ENCODE measurements at places on chromosomes 13 and 19.
A peak's percentile ranks its signal among the peaks of the same experiment; 100 is the strongest.

- DNase-seq = no peak
Observed at GRCh38 chr13:51397262-51397941, 55.4 kb downstream of the INTS6 start.

DNA sequence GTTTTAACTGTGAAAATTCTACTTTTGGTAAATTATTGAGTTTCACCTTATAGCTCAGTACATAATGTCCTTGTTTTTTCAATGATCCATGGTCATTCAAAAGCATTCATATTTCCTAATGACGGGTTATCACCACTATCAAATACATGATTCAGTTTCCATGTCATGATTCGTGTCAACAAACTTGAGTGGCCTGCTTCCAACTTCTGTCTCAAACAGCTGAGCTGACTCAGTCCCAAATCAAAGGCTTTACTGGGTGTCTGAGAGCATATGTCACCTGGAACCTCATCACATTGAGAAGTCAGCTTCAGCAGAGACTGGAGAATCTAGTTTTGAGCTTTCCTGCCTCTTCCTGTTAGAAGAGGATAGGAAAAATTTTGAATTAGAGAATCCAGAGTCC lies 40.3 kb upstream of the SGCG start:
- no peak for DNase-seq

- DNase-seq = no peak
Observed at GRCh38 chr13:83508771-83509301, 373.4 kb downstream of the SLITRK1 start.

- no peak for DNase-seq
Observed at GRCh38 chr13:53142306-53142705, 113.7 kb downstream of the OLFM4 start.

GRCh38 chr19:33777753-33778088 lies 18.9 kb upstream of the KCTD15 start:
- DNase-seq = no peak

GRCh38 chr19:34172661-34173192 lies 423 bp downstream of the LSM14A start:
- peak; percentile 51 for DNase-seq

GRCh38 chr19:9531933-9532332 lies 6.5 kb downstream of the ZNF426 start:
- no peak for DNase-seq

GRCh38 chr19:31146546-31147183 lies 202.6 kb downstream of the TSHZ3 start:
- no peak for DNase-seq

DNA sequence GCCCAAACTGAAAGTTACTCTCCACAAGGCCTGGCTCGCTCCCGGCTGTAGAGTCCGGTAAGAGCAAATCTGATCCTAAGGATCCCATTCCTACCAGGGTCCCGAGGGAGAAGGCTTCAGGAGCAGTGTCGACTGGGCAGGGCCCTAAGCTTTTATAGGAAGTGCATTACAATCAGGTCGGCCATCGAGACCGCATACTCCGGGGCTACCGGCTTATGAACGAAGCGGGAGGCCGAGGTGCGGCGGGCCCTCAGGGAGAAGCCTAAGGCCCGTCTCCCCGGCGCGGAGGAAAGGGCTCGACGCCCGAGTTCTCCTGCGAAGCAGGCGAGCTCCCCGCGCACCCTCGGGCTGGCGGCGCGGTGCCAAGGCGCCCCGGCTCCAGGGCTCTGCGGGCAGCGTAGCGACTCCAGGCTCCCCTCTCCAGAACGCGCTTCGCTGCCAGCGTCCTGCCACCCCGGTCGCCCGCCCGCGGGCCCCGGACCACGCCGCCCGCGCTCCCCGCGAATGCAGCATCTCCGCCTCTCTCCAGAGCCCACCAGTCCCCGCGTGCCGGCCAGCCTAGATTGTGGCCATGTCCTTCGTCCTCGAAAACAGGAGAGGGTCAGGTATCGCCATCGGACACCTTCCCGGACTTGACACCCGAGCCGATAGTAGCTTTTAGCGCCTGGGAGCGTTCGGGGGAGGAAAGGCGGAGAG lies 1.4 kb downstream of the EFNB2 start:
- DNase-seq = peak; percentile 52

DNA sequence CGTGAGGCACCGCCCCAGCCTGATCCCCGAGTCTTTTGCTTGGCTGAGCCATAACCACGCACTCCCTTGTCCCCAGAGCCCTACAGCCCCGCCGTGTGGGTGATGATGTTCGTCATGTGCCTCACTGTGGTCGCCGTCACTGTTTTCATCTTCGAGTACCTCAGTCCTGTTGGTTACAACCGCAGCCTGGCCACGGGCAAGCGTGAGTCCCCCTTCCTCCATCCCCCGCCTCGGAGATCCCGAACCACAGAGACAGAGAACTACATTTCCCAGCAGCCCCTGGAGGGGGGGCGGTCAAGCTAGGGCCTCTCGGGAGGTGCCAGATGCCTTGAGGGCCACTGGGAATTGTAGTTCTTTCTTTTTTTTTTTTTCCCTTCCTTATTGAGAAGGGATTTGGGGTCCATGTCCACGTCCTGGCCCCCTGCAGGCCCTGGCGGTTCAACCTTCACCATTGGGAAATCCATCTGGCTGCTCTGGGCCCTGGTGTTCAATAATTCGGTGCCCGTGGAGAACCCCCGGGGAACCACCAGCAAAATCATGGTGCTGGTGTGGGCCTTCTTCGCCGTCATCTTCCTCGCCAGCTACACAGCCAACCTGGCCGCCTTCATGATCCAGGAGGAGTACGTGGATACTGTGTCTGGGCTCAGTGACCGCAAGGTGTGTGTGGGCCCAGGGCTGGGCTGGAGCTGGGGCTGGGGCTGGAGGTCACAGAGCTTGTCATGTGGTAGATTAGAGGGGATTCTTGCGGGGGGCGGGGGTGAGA lies 25.9 kb downstream of the GRIN2D start:
- peak; percentile 93 for DNase-seq

GRCh38 chr13:47417485-47417884 lies 520.6 kb upstream of the HTR2A start:
- no peak for DNase-seq
